Keratinocyte (primary cell): ENCODE measurements at places on chromosomes 1 and 21. TPM values are rescaled to one million over a fixed set of nuclear protein-coding genes. Genes with fewer than 3 reads are reported as not detected.

Gene FALEC
- 0.12 to 0.13 TPM in 2 of 3 replicates, not detected in the other for polyA plus RNA-seq

Gene PRDM15
- 5.2 to 8.5 TPM (median 5.6 TPM) in 3 replicates for polyA plus RNA-seq

Gene HFM1
- not detected in 3 replicates for polyA plus RNA-seq

Gene HES2
- 30.1 to 51.6 TPM (median 33.9 TPM) in 3 replicates for polyA plus RNA-seq

Gene ANXA9
- polyA plus RNA-seq = 0.68 to 0.85 TPM (median 0.76 TPM) in 3 replicates

Gene PGLYRP4
- 2.4 to 21.6 TPM (median 3.8 TPM) in 3 replicates for polyA plus RNA-seq

Gene AUNIP
- 6.2 to 9.3 TPM (median 8.0 TPM) in 3 replicates for polyA plus RNA-seq
